ENCODE measurements at places on chromosomes 3 and 15.

GRCh38 chr3:194395778-194396538 is 3.1 kb downstream of the GP5 start:
- DNase-seq: peak; percentile 55

DNA sequence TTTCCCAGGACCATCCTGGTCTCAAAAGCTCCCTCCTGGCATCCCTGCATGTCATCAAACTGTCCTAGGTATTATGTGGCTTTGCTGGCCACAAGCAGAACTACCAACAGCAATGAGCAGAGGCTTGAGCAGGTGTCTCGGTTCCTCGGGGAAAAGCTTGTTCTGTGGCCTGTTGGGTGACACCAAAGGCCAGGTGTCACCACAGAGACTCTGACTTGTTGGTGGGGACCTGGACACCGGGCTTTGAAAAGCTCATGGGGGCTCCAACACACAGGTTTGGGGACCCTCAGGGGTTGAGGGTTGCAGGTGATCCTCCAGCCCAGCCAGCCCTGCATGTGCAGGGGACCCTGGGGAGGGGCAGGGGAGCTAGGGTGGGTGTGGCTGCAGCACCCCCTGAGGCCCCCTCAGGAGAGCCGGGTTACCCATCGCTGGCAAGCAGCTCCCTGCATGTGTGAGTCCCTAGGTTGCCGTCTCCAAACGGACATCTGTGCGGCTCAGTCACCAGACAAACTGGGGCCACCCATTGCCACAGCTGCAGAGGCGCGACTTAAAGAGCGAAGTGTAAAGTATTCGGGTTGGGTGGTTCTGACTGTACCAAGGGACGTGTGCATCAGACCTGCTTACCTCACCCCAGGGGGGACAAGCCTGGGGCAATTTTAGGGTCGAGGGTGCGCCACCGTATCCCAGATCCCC is 140.1 kb downstream of the CHSY1 start:
- no peak for DNase-seq

GRCh38 chr3:125317761-125318160 is 57.4 kb downstream of the ZNF148 start:
- no peak for DNase-seq

DNA sequence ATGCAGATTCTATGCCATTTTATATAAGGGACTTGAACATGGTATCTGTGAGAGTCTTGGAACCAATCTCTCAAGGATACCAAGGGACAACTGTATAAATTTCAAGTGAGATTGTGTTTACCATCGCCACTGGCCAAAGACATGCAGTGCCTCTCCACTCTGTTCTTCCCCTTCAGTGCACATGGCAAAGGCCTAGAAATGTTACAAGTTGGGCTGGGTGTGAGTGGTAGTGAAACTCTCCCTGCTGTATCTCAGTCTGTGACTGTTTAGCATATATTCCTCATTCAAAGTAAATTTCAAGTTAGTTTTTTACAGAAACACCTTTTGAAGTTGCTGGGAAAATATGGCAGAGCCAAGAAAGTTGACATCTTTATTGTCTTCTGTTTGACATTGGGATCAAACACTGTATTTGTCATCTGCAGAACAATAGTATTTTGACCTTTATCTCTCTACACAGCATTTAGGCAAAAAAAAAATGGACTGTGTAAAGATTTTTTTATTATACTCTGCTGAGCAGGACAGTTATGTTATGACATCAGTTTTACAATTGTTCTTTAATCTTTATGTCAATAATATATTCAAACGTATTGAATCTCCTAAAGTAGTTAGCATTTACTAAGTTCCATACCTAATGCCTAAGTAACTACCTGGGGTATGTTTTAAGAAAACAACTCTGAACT is 101.4 kb downstream of the CCNL1 start:
- no peak for DNase-seq

DNA sequence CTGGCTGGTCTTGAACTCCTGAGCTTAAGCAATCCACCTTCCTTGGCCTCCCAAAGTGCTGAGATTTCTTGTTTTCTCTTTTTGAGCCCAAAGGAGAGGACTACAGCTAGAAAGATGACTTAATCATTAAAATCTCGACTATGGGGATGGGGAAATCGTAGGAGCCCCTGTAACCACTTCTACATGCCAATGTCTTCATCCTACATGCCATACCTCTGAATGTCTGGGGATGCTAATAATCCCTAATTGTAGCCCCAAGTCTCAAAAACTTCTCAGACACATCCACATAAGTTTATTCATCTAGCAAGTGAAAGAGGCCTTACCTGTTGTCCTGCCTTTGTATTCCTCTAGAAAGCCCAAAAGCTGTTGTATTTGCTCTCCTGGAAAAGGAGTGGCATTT is 3.7 kb upstream of the RHOV start:
- no peak for DNase-seq

DNA sequence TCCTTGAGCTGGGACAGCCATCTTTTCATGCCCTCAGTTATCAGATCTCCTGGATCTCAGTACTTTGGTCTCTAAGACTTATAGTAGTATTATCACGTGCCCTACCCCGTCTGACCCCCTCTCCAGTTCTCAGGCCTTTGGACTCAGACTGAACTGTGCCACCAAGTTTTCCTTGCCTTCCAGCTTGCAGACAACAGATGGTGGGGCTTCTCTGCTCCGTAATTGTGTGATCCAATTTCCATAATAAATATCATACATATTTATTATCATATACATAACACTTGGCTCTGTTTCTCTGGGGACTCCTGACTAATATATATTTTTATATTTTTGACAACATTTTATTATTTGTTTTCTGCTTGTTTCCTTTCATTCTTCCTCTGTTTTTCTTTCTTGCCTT is 458.8 kb upstream of the SEMA6D start:
- DNase-seq: no peak

GRCh38 chr3:59246719-59247401 is 197.0 kb upstream of the CFAP20DC start:
- no peak for DNase-seq

GRCh38 chr3:29416514-29416913 is 135.6 kb downstream of the RBMS3 start:
- DNase-seq: no peak

DNA sequence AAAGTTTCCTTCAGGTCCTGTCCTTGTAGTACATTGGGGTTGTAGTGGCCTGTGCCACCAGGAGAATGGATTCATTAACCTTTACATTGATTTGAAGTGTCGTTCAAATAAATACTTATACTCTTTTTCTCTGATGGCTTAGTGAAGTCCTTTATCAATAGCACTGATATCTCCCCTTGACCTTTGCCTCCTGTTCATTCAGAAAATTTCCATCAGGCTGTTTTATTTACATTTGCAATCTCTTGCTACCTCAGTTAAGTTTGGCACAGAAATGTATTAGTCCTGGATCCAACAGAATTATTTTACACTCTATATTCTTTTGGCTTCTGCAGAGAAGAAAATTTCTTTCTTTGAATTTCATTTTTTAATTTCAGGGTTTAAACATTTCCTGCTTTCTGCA is 497.0 kb downstream of the RBMS3 start:
- DNase-seq: no peak

DNA sequence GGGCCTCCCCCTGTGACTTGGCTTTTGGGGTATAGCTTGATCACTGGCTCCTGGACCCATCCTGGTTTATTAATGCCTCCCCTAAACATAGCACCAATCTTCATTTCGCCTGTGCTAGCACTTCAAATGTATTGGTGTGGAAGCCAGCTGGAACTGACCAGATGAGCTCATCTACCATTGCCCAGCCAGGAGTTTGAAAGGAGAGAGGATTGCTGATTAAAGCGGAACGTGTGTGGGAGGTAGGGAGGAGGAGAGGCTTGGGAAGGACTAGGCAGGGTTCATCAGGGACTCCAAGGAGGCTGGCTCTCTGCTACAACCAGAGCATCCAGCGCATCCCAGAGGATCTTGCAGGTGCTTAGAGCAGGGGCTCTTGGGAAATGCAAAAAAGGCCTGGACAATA is 34.4 kb upstream of the TLE3 start:
- no peak for DNase-seq

- DNase-seq: no peak
These were observed 23.6 kb upstream of the LRRC34 start for GRCh38 chr3:169836078-169836941.

GRCh38 chr3:116663161-116664110 is 46.1 kb upstream of the TUSC7 start:
- no peak for DNase-seq

- no peak for DNase-seq
These were observed 1253.4 kb downstream of the ROBO2 start for GRCh38 chr3:78293284-78293683.

GRCh38 chr15:71096676-71097075 is 18.6 kb upstream of the THSD4 start:
- DNase-seq: no peak

- DNase-seq: no peak
These were observed 49.5 kb downstream of the CCDC12 start for GRCh38 chr3:46926871-46927717.

GRCh38 chr15:66008940-66009562 is 139.8 kb downstream of the RAB11A start:
- DNase-seq: no peak

DNA sequence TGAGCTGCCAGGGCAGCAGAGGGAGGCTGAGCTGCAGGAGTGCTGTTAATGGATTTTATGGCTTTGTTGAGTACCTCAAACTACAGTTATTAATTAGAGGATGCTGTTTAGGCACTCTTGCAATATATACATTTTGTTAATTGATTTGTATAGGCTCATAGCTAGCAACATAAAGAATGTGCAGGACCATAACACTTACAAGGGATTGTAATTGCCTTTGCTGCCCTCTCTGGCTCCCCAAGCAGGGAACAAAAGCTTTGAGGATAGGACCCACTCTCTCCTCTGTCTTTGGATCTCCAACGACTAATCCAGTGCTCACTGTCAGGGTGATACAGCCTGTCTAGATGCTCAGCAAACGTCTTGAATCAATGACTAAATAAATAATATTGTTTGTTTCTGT is 1.2 kb upstream of the CLSTN2 start:
- no peak for DNase-seq

DNA sequence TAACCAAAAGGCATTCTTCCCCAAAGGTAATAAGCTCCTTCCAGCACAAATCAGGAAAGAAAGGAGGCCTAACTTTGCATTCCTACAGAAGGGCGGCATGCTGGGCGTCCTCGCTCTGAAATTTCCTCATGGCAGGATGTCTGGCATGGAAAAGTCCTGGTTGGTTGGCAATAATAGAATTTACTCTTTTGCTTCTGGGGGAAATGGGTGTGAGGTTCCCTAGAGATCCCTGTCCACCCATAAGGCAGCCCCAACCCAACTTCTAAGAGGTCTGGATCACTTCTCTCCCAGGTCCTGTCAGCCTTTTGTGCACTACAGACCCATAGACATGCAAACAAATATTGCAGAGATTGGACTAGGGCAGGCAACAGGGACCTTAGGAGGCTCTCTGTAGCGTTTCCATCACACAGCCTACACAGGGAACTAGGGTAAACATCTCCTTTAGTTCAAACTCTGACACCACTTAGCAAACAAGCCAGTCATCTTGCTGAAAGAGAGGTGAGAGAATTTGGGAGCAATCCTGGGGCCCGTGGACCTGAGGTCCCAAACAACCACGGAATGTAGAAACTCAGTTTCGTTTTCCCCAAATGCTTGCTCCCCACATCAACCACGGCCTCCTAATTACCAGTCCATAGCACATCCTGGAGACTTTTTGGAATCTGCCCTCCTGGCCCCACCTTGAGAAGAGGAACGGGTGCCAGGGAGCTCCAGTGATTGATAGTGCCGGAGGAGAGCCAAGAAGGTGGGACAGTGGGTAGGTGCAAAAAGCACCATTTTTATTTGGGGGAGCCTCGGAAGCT is 2.1 kb downstream of the ZIC4 start:
- DNase-seq: no peak

- peak; percentile 80 for DNase-seq
These were observed at the start of gene CD96 for GRCh38 chr3:111541911-111542483. Gene CD96 (plus strand): TSS chr3:111542197. CDS start chr3:111542249, 52 bp downstream.

DNA sequence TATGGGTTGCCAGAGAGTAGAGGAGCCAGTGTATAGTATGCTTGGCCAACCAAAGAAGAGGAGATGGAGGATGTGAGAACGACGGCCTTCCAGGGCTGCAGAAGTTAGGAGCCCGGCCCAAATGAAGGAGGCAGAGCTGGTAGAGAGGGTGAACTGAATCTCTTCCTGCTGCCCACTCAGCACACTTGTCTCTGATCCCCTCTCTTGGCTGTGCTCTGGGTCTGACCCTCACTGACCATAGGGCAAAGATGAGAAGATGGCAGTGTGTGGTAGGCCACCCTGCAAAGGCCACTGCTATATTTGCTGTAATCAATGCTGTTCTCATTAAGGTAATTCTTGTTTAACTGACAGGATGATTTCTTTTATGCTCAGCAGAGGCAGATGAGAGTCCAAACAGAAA is 256.0 kb downstream of the OCA2 start:
- DNase-seq: no peak

- DNase-seq: no peak
These were observed 88.4 kb upstream of the TBC1D5 start for GRCh38 chr3:17830788-17831187.

DNA sequence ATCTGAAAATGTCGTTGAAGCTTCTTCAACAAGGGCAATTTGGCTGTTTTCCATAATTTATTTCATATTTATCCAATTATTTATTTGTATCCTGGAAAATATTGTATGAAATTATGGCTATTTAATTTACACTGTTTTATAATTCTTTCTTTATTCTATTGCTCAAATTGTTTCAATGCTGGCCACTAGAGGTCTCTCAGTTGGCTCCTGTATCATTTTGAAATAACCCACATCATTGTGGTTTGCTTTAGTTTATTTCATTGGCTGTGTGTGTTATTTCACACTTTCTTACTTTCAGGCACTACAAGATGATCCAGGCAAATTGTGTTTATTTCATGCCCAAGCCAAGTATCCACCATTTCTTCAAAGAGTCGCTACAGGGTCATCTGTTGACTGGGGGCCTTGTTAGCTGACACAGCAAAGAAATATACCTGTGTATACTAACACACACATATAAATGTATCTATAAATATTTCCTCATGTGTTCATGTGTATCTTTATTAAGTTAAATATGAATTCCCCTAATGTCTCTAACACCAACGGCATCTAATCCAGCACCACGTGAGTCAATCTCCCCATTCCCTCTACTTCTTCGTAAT is 86.2 kb downstream of the NPAP1 start:
- no peak for DNase-seq

DNA sequence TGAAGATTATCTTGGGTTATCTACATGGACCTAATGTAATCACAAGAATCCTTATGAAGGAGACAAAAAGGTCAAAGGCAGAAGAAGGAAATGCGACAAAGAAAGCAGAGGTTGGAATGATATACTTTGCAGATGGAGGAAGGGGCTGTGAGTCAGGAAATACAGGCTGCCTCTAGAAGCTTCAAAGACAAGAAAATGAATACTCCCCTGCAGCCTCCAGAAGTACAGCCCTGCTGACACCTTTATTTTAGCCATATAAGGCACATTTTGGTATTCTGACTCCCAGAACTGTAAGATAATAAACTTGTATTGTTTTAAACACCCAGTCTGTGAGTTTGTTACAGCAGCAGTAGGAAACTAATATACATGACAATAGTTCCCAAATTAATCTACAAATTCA is 58.6 kb downstream of the SIDT1 start:
- no peak for DNase-seq

GRCh38 chr15:45333550-45333949 is 44.8 kb downstream of the GATM start:
- DNase-seq: no peak
